ENCODE measurements at places on chromosomes 12 and 14.
A peak's percentile ranks its signal among the peaks of the same experiment; 100 is the strongest.

DNA sequence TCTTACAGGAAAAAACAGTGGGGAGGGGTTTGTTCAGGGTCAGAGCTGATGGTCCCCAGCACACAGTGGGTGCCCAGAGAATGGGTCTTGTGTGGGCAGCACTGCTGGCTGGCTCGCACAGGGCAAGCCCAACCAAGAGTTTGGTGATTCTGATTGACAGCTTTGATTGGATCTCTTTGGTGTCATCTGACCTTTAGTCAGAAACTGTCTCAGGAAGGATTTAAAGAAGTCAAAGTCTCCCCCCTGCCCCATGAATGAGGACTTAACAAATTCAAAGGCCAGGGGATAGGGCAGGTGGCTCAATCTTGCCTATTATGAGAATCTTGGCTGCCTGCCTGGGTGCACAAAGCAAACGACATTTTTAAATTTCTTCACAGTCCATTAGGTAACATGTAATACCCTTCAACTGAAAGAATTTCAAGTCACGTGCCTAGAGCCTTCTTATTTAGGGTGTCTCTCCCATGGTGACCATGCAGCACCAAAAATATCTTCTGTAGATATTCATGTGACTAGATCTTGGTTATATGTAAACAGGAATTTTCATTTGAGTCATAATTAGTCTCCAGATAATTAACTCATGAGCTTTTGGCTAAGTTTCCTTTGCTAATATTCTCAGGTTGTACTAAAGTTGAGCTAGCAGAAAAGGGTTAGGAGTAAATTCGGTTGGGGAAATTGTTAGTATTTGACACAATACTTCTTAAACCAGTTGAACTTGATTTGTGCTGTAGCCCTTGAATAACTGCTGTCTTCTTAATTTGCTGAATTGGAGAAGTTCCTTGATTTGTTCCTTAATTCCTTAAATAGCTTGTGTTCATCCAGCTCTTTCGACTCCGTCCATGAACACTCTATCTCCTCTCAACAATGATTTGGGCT, 54.5 kb upstream of the HECTD1 start:
- DNase-seq: peak; percentile 69

GRCh38 chr12:65490250-65490649, 211.8 kb downstream of the MSRB3 start:
- DNase-seq: no peak

- DNase-seq: no peak
Observed at GRCh38 chr12:110234755-110235154, 46.3 kb upstream of the ATP2A2 start.

GRCh38 chr12:81077686-81078441, at the start of gene ACSS3:
Gene ACSS3, plus strand, starts transcription at chr12:81078079. Its CDS starts 42 bp downstream, at chr12:81078121.
- DNase-seq: peak; percentile 68

GRCh38 chr12:51971679-51972421, 20.4 kb downstream of the ACVR1B start:
- DNase-seq: no peak

Measured in body of pancreas (tissue), 4 donors.